ENCODE measurements at places on chromosomes 2 and 18.
A peak's percentile ranks its signal among the peaks of the same experiment; 100 is the strongest.

DNA sequence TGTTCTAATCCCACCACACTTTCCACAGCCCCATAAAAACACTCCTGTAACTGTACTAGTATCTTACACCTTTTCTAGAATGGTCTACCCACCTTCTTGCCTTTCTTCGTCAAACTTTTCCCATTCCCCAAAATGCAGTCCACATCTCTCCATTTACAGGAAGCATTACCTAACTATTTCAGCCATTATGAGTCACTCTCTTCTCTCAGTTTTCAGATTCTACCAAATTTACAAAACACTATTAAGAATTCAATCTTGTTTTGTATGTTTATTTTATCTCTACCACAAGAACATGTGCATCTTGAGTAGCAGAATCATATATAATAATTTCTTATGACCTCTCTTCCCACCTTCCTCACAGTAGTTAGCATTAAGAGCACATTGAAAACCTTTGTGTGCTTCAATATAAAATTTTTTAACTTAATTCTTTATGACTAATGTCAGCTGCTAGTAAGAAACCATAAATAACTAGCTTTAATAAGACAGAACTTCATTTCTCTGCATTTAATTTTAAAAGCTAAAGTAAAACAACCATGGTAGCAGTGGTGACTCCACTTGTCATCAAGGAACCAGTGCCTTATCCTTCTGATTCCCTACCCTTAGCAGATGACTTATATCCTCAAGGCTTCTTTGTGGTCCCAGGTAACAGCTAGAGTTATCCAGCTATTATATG is 56.6 kb upstream of the MAP2 start:
- peak; percentile 14 for DNase-seq

DNA sequence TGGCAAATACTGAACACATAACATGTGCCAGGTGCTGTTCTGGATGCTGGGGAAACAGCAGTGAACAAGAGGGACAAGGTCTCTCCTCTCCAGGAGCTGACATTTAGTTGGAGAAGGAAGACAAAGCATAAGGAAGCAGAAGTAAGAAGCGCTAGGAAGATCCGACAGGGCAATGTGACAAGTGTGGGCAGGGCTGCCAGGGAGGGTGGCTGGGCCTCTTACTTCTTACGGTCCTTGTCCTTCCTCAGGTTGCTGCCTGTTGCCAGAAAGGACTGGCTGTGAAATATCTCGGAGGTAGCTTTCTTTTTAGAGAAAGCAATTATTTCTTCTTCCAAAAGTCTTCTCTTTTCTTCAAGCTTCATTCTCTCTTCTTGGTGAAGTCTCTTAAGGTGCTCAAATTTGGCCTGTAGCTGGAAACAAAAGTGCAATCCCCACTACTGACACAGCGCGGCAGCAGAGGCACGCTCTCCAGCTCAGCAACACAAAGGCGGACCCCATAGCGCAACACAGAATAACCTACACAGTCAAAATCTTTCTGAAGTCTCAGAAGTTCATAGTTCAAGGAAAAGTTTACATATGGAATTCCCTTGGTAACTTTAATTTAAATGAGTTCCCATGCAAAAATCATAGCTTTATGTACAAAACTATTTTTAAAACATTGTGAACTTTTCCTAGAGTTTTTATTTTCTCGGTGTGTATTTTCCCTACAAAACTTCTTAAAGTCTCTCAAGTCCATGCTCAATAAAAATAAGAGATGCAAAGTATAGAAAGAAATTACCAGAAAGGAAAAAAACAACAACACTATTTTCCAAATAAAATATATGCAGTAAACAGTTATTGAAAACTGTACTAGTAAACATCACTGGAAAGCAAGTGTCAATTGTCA is 67.7 kb downstream of the SEPTIN10 start:
- peak; percentile 79 for DNase-seq

DNA sequence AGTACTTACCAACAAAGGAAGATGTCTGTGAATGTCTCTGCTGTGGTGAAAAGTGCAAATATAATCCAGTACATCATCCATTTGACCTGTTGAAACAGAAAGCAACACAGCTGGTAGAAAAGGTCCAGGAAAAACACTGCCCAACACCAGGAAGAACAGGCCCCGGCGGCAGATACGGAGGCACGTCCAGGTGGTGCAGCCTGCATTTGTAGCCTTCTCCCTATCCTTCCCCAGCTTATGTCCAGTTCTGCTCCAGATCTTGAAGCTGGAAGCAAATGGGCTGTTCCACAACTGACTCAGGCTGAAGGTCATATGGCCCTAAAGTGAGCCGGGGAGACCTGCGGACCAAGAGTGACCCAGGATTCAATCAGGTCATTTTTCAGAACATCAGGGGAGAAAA is 64.7 kb downstream of the MRPL35 start:
- no peak for DNase-seq

DNA sequence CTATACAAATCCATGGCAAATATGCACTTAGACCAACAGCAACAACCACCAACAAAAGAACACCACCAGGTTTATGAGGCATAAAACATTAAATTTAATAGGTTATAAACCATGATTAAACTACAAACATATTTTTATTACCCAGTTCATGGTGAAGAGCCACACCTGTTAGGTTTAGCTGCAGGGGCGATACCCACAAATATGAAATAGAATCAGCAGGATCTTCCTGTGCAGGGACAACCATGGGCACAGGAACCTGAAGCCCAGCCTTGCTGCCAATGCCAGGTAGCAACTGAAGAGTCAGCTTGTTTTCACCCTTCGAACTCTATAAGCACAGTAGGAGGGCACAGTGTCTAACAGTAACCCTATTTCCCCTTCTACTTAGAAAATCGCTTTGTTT is 675.0 kb downstream of the SATB2 start:
- DNase-seq = no peak

GRCh38 chr18:26780520-26781325 is 84.8 kb downstream of the AQP4 start:
- no peak for DNase-seq
